ENCODE measurements at places on chromosomes 2 and 18.

DNA sequence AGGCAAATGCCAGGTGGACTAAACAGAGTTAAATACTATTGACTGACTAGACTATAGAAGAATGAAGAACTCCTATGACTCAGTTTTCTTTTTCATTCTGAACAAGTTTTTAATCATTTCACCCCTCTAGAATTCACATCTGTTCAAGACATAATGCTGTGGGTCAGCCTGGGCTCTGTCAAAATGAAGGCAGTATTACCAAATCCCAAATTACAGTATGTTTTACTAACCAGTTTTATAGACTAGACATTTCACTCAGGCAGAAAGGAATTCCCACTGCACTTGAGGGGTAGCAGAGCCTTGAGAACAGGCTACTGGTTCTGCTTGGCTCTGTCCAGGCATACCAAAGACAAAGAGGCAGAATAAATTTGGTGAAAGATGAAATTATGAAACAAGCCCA is 511.7 kb downstream of the EPHA4 start:
- peak; percentile 14 for DNase-seq

- peak; percentile 56 for DNase-seq
Measured at GRCh38 chr2:167134381-167135072, 246.2 kb downstream of the XIRP2 start.

DNA sequence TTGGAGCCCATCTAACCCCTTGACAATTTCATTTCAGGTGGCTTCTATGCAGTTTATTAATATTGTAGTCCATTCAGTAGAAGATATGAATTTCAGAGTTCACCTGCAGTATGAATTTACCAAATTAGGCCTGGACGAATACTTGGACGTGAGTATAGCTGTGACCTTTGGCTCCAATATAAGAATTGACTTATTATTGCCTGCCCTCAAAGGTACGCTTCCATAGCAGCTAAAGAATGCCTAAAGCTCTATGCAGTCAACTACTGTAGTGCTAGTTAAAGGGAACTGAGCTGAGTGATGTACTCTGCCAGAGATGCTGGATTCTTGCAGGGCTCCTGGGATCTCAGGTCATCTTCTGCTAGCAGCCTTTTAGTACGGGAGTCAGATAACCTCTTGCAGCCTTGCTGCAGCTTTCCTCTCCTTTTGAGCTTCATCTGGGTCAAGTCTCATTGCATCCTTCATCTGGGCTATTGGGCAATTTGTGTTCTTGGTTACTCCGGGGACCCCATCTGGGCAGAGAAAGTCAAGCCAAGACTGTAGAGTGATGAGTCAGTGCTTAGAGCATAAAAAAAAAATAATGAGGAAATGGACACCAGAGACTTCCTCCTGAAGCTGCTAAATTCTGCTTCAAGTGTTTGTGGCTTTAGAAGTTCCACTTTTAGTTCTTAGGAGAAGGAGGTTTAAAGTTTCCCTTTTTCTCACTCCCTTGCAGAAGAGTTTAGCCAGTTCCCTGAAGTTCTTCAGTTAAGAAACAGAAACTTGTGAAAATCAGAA is 105.6 kb downstream of the PRPF40A start:
- DNase-seq: peak; percentile 92

- DNase-seq: peak; percentile 34
Measured at GRCh38 chr2:67451086-67451832, 54.1 kb downstream of the ETAA1 start.

GRCh38 chr18:26763446-26764110 is 101.9 kb downstream of the AQP4 start:
- no peak for DNase-seq

- DNase-seq: no peak
Measured at GRCh38 chr2:129733579-129733978, 245.9 kb upstream of the RAB6C start.

- DNase-seq: peak; percentile 3
Measured at GRCh38 chr2:46114996-46115395, 182.2 kb upstream of the EPAS1 start.

GRCh38 chr2:56315376-56315775 is 131.6 kb downstream of the CCDC85A start:
- DNase-seq: no peak

GRCh38 chr2:3130444-3130843 is 247.2 kb downstream of the EIPR1 start:
- no peak for DNase-seq
